ENCODE measurements at places on chromosomes 12 and 14.

- DNase-seq, result peak; percentile 84
Observed at GRCh38 chr12:7989827-7990491, 42.6 kb upstream of the FOXJ2 start.

GRCh38 chr12:123390498-123391426 lies 6.8 kb downstream of the KMT5A start:
- DNase-seq, result no peak

GRCh38 chr14:76904100-76904739 lies 78.0 kb downstream of the LRRC74A start:
- no peak for DNase-seq

DNA sequence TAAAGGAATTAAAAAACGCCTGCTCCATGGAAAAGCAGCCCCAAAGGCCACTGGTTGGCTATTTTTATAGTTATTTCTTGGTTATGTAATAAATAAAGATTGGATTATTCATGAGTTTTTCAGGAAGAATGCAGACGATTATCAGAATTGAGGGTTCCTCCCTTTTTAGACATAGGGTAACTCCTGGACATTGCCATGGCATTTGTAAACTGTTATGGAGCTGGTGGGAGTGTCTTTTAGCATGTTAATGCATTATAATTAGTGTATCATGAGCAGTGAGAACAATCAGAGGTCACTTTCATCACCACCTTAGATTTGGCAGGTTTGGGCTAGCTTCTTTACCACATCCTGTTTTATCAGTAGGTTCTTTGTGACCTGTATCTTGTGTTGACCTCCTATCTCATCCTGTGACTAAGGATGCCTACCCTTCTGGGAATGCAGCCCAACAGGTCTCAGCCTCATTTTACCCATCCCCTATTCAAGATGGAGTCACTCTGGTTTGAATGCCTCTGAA lies 728.7 kb downstream of the GALC start:
- DNase-seq, result no peak

DNA sequence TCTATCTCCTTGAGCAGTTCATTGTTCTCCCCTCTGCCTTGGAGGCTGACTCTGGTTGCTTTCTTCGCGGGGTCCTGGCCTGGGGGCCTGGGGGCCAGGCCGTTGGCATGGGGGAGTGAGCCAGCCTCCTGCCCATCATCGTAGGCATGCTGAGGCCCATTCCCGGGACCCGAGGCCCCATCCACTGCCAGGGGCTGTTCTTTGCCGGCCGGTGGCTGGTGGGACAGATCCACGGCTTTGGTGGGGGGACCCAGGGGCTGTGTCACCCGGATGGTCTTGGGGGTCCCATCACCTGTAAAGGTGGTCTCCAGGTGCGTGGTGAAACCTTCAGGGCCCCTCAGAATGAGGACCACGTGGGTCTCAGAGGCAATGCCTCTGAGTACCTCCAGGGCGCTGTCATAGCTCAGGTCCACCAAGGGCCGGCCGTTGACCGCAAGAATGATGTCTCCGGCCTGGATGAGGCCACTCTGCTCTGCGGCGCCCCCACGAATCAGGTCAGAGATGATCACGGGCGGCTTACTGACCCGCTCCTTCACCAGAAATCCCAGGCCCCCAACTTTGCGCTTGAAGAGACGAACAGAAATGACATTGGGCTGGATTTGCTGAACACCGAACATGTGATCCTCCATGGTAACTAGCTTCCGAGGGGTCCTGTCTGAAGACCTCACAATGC lies 30.8 kb downstream of the NOS1 start:
- no peak for DNase-seq

GRCh38 chr14:98458702-98459101 lies 813.3 kb downstream of the BCL11B start:
- no peak for DNase-seq

- DNase-seq, result no peak
Observed at GRCh38 chr12:92404921-92405320, 259.3 kb upstream of the BTG1 start.

Data from activated CD4-positive, alpha-beta T cell treated with anti-CD3 and anti-CD28 coated beads, Interleukin-2, amount 50 U/mL, for 48 hours (primary cell).